ENCODE measurements at places on chromosomes 12 and 14.

DNA sequence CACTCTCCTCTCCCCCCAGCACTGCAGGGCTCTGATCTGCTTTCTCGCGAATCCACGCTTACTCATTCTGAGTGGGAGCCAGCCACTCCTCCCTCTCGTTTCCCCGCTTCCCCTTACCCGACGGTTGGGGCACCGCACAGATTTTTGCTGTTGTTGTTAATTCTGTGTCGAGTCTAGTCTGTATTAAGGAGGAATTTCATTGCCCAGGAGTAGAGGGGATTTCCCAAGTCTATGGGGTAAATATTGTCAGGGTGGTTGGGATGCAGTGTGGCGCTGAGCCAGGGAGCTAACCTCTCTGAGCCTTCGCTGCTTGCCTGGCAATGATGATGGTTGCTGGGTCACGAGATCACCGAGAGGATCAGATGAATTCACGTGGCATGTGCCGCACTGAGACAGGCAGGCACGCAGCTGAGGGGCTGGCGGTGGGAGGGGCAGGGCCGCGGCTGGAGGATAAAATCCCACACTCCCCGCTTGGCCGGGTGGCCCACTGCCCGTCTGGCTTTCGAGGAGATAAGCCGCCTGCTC lies 18.5 kb downstream of the NCOR2 start:
- DNase-seq = peak; percentile 44

- peak; percentile 88 for DNase-seq
These were observed 9.0 kb downstream of the TPH2 start for GRCh38 chr12:71947645-71948105.

DNA sequence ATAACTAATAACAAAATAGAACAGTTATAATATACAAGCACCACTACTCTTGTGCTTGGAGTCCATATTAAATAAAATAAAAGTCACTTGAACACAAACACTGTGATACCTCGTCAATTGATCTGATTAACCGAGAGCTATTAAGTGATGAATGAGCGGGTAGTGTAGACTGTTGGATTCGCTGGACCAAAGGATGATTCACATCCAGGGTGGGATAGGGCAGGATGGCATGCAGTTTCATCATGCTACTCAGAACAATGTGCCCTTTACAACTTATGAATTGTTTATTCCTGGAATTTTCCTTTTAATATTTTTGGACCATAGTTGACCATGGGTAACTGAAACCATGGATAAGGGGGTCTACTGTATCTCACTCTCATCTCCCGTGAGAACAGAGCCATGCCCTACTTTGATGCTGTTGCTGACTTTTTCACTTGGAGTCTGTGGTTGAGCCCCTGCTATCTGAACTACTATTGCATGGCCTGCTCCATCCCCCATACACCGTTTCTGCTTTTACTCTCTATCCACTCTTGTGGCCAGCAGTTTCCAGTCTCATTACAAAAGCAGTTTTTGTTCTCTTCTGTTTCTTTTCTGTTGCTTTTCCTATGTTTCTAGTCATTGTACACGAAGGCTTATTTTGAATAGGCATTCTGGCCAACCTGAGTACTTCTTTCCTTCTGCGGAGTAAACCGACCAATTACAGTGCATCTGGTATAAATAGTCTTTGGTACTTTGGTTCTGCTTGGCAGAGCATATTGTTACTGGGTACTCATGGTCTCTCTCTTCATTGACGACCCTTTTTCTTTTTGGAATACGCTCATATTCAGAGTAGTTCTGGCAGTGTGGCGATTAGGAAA lies 12.2 kb downstream of the TMTC2 start:
- DNase-seq = no peak

DNA sequence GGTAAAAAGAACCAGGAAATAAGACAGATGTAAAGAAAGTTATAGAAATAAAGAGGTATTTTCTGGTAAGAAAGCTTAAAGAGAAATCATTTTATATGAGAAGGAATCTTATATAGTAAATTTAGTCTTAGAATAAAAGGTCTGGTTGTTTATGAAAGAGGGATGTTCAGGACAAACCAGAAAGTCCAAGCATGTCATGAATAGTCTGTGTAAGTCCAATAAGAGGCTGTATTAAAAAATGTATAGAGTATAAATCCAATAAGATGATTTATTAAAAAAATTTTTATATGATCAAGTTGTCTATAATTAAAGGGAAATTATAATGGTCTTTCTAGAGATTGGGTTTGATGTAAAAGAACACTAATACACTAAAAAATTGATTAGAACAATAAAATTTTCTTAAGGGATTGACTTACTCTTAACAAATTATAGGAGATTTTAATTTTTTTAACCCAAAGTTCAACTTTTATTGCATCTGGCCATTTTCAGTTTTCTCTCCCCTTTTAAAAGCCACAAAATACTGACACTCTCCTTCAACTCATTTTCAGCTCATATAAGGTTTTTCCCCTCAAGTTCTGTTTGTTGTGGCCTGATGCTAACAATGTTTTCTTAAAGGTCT lies 35.1 kb downstream of the ST8SIA1 start:
- DNase-seq = no peak

GRCh38 chr12:107560165-107560898 lies 125.3 kb upstream of the PWP1 start:
- no peak for DNase-seq

DNA sequence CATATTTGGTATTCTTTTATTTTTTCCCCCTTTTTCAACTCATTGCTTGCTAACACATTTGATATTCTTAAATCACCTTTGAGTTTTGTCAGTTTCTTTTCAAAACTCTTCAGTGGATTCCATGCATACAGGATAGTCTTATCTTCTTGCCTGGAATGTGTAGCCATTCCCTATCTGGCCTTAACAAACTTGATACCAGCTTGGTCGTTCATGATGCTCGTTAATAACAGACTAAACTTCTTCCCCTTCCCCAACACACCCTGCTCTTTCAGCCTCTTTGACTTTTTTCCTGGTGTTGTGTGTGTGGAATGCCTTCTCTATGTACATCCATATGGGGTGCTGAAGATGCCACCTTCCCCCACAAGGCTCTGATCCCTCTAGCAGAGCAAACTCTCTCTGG lies 17.7 kb upstream of the CALM1 start:
- DNase-seq = no peak

GRCh38 chr14:45902241-45902640 lies 649.2 kb upstream of the MIS18BP1 start:
- no peak for DNase-seq

DNA sequence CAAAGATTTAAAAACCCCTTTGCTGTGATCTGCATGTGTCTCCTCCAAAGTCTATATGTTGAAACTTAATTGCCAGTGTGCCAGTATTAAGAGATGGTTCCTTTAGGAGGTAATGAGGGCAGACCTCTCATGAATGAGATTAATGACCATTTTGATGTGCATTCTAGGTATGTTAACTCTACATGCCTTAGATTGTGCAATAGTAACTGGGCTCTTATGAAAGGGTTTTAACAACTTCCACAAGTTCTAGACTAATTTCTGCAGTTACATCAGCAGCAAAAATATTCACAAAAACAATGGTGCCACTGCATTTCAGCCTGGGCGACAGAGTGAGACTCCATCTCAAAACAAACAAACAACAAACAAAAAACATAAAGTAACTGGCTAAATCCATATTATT lies 3.8 kb upstream of the TAS2R10 start:
- DNase-seq = no peak

- no peak for DNase-seq
These were observed 208.3 kb downstream of the LRIG3 start for GRCh38 chr12:58711974-58712373.

GRCh38 chr12:119666226-119666795 lies 1.6 kb upstream of the PRKAB1 start:
- no peak for DNase-seq

DNA sequence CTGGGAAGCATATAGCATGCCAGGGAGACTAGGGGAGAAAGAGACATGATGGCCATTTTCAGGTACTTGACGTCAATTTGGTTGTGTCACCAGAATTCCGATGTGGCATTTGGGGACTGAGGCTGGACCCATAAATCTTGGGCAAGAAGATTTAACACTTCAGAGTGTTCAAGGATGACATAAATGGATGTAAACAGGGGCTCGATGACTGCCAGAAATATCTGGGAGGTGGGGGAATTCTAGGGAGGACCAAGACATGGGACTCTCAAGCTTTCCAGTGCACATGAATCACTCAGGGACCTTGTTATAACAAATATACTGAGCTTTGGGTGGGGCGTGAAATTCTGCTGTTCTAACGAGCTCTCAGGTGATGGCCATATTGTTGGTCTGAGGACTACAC lies 17.8 kb downstream of the HAL start:
- no peak for DNase-seq
